ENCODE measurements at places on chromosomes 1 and 21.

DNA sequence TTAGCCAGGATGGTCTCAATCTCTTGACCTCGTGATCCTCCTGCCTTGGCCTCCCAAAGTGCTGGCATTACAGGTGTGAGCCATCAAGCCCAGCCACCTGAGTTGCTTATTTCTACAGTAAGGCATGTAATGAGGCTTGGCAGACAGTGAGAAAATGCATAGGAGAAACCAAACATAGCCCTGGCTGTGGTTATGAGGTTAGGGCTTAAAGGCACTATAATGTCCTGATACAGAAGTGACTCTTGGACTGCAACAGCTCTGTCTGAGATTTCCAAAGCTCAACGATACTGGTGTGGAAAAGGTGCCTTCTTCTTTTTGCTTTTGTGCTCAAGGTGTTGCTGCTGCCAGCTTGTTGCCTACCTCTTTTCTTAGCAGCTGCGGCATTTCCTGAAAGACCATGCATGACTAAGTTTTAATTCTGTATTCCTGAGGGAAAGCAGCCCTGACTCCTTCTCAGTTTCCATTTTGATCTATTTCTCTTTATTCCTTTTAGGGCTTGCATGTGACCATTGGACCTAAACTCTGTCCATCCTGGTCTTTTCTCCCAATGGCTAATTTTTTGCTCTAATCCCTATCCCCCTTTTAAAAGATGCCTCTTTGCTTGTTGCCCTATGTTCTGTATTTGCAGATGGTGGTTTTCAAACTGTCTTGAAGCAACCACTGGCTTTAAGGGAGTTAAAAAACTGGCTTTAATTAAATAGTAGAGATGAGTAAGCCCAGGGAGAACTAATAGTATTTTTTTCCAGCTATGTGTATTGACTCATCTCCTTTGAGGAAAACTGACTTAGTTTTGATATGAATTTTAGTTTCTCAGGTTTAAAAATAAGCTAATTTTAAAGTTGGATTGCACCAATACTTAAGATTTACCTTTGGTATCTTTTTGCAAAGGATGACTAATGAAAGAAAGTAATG lies 70.3 kb downstream of the KIF1B start:
- DNase-seq: peak; percentile 14

DNA sequence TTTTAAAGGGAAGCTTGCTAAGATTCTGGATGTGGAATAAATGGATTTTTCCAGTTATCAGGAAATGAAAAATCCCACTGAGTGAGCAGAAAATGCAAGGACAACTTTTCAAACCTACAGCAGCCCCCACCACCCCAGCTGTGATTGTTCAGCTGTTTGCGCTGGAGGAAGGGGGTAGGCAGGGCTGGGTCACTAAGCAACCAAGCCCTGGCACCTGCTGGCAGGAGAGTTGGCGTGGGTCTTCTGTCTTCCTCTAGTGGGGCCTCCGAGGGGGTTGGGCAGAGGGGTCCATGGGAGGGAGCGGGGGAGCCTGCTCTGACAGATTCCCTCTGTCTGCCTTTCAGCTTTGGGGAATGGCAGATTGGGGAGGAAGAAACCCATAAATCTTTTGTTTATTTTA lies 45.3 kb downstream of the EIF2D start:
- no peak for DNase-seq

GRCh38 chr1:226716577-226716976 lies 22.5 kb downstream of the ITPKB start:
- no peak for DNase-seq

- no peak for DNase-seq
These were observed 62.8 kb upstream of the LAX1 start for GRCh38 chr1:203702130-203702577.

DNA sequence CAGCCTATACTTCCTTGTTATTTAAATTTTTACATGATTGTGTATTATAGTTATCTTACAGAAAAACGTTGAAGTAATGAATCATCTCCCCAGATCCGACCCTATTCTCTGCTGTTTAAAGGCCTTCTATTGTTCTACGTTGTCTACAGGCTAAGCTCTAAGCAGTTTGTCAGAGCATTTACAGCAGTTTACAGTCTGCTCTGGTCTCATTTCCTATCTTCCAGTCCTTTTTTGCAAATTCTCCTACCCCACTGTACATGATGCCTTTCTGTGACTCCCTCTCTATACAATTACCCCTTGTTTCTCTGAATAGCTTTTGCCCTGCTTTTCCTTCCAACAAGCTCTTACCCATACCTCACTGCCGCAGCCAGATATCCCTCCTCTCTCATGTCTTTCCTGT lies 319.2 kb upstream of the FMN2 start:
- no peak for DNase-seq

- no peak for DNase-seq
These were observed 171.0 kb downstream of the DENND1B start for GRCh38 chr1:197604302-197604701.

DNA sequence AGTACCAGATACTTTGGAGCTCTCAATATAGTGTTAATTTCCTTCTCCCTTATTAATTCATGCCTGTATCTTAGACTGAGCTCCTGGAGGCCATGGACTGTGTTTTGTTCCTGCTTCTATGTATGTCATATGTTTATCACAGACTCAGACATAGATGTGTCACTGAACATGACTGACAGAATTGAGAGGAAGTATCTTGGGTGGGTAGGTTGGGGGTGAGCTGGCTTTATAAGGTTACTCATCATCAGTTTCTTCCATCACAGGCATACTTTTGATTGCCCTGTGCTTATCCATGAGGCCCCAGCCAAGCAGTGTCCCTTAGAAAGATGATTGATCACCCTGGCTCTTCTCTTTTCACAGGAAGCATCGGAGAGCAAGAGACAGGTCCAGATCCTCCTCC lies 5.6 kb upstream of the SH3D21 start:
- DNase-seq: no peak

DNA sequence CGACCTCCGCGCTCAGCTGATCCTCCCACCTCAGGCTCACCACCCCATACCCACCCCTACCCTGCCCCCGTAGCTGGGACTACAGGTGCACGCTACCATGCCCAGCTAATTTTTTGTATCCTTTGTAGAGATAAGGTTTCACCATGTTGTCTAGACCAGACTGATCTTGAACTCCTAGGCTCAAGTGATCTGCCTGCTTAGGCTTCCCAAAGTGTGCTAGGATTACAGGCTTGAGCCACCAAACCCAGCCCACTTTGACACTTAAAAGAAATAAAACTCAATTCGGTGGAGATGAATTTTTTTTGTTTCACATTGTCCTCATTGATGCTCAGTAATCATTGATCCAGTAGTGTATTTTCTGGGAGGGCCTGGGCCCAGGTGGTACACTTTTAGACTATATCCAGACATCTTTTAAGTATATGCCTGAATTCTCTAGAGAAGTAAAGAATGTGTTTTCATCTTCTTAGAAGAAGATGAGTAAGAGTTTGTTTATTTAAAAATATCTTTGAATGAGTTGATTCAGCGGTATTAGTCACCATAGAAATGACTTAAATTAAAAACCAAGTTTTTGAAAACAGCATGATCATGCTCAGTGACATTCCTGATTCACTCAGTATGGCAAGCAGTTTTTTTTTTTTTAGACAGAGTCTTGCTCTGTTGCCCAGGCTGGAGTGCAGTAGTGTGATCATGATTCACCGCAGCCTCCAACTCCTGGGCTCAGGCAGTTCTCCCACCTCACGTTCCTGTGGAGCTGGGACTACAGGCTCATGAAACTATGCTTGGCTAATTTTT lies 57.8 kb downstream of the EPB41 start:
- peak; percentile 70 for DNase-seq
